ENCODE measurements at places on chromosomes 3 and 15.

GRCh38 chr15:88864861-88865497, 30.4 kb downstream of the HAPLN3 start:
- no peak for DNase-seq

DNA sequence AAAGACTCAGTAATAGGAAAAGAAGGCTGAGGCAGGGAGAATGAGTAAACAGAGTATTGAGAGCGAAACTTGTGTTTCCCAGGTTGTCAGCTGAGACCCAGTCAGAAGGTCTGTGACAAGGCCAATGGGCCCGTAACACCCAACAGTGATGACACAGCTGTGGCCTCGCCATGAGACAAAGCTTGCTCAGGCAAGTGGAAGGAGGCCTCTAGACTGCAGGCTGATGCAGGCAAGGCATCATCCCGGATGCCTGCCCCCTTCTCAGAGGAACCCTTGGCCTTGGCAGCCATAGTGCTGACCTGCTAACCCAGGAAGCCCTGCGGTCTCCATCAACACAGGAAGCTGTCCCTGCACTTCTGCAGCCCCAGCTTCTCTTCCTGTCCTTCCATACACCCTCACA, 15.4 kb downstream of the RAB6B start:
- DNase-seq, result no peak

DNA sequence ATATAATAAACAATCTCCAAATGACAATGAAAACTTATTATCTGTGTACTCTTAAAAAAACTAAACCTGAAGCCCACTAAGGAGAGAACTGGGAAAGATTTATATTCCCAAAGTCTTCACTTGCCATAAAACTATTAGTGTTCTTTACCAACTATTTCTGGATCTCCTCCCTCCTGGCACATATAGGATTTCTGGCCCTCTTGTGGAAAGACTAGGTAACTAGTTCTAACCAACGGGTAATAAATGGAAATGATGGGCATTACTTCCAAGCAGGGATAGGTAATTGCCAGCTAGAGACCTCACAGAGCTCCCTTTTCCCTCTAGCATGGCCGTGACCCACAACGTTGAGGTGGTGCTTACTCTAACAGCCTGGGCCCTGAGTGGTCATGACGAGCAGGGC, 110.1 kb downstream of the DNAH12 start:
- no peak for DNase-seq

GRCh38 chr3:123740391-123740822, 143.7 kb downstream of the MYLK start:
- DNase-seq, result no peak

GRCh38 chr3:30040126-30040525, 566.3 kb upstream of the TGFBR2 start:
- DNase-seq, result no peak

GRCh38 chr15:25713736-25714537, 149.2 kb downstream of the ATP10A start:
- no peak for DNase-seq

DNA sequence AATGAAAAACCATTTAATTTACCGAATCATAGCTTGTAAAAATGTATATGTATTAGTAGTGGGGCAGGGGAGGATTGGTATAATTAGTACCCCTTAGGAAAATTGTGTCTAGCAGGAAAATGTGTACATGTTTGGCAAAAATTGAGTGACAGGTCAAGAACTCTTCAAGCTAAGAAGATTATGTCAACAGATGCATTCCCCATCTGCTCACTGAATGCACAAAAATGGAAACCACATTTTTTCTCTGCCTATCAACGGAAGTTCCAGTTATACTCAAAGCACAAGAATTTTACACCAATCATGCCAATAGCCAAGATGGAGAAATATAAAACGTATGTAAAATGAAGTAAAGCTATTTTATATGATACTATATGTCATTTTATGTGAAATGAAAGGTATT, 377.8 kb downstream of the KCNH8 start:
- DNase-seq, result no peak

GRCh38 chr3:94654096-94654495, 591.2 kb downstream of the NSUN3 start:
- DNase-seq, result no peak

DNA sequence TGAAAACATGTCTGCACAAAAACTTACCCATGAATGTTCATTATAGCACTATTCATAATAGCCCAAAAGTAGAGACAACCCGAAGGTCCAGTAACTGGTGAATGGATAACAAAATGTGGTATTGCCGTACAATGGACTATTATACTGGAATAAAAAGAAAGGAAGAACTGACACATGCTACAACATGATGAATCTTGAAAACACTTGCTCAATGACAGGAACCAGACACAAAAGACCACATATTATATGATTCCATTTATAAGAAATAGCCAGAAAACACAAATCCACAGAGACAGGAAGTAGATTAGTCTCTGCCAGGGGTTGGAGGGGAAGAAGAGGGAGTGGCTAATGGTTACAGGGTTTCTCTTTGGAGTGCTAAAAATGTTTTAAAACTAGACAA, 18.3 kb downstream of the SHC4 start:
- no peak for DNase-seq

DNA sequence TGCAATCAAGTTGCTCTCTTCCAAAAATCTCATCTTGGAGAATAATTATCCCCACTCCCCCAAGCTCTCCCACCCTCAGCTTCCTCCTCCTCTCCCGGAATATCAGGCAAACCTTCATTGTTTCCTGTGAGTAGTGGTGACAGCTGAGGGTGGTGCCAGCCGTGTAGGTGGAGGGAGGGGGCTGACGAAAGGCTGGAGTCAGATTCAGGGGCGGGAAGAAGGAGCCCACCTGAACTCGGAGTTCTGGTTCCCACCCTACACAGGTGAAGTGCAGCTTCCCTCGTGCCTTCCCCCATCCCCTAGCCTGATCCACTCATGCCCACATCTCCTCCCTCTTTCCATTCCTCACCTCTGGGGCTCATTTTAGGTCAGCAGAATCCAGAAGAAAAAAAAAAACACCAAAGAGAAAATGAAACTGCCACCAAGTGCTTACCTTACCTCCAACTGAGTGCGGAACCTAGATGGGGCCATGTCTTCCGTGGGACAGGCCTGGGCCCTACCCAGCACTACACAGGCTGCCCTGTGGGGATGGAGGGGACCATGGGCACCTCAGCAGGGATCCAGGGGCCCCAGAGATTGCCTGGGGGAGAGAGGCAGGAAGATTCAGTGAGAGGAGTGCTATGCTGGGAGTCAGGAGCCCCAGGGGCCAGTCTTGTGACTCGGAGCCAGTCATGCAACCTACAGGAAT, 81.3 kb downstream of the ADCY5 start:
- no peak for DNase-seq

- DNase-seq, result no peak
These were observed 17.9 kb downstream of the RNF13 start for GRCh38 chr3:149830902-149831301.

All from NCI-H1436 treated with DMSO at 0.1 percent for 48 hours (cell line).